Fibroblast of skin of left biceps (primary cell): ENCODE measurements at places on chromosomes 4 and X.

- no peak for DNase-seq
Observed at GRCh38 chrX:41733939-41734338, 10.0 kb downstream of the GPR82 start.

GRCh38 chr4:140790171-140790570 lies 34.0 kb upstream of the TBC1D9 start:
- no peak for DNase-seq

- no peak for DNase-seq
Observed at GRCh38 chr4:101512416-101512815, 165.1 kb upstream of the PPP3CA start.

GRCh38 chr4:174423257-174423944 lies 98.9 kb downstream of the HPGD start:
- no peak for DNase-seq

DNA sequence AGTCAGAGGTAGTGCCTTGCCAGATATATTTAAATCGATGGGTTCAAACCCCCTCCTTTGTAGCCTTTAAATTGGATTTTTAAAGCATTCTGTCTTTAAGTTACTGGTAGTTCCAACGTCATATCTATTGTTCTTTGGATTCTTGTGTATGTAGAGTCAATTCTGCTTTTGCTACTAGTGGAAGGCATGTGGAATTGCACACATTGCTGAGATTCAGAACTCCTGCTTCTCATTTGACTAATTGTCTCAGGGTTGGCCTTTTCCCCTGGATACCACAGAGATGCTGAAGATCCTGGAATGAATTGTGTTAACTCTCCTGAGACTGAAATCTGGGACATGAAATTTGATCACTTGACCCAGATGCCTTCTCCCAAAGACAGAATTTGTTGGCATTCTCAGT lies 328.3 kb upstream of the RPS6KA3 start:
- DNase-seq, result no peak

DNA sequence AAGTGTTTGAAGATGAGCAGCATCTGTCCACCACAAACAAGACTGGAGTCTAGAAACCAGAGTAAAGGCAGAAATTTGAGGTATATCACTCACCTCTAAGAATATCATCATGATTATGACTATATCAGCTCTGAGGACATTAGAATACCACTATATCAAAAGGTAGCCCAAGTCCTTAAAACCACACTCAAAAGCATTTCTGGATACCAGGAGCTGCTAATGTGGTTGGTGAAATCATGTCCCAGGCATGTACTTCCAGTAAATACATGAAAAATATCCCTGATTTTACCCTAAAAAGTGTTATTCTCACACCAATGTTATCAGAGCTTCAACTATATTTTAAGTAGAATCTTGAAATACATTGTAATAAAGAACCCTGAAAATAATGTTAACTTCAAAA lies 136.3 kb upstream of the SMAD1 start:
- DNase-seq, result peak; percentile 18

DNA sequence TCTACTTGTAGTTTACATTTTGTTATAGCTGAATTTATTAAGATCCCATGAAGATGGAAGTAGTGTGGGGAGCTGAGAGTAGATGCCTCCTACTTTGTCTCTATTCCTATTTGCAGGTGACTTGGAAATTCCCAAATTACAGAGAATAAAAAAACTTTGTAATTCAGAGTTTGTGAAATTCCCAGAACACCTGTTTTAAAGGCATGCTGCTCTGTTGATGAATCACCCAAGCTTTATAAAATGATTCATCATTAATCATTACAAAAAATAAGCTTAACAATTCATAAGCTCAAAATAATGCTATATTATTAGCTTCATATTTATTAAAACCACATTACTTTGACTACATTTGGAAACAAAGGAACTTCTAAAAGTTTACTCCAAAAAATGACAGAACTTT lies 856.3 kb downstream of the RPA4 start:
- DNase-seq, result no peak

DNA sequence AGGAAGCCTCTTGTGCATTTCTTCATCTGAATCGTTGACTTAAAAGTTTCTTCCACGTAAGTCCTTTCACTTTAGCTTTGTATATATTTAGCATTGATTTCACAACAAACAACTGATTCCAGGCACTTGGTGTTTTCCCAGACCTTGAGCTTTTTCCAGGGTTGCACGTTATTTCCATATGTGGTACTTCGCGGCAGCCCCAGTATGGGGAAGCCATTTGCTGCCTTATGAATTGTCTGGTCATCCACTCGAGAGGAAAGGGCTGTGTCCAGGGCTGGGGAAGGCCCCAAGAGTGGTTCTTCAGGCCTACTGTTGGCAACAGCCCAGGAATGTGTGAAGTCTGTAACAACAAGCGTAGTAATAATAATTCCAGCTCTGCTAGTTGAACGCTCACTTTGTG lies 2.8 kb upstream of the TLR8 start:
- DNase-seq, result no peak
